ENCODE measurements at places on chromosomes 5 and 9.
A peak's percentile ranks its signal among the peaks of the same experiment; 100 is the strongest.

DNA sequence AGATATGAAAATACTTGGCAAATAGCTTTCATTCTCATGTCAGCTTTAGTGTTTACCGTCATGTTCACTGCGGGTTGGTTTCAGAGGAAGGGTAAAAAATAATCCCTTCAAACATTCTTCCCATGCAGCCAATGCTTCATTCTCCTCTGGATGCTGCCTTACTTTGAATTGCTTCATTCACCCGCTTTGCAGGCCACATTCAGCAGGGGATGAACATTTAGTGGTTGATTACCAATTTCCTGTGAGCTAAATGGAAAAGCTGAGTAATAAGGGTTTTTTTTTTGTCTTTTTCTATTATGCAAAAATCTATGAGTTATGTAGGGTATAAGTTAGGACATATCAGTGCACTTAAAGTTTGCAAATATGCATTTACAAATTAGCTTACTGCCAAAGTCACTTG is 96.3 kb upstream of the MEF2C start:
- DNase-seq = peak; percentile 84

DNA sequence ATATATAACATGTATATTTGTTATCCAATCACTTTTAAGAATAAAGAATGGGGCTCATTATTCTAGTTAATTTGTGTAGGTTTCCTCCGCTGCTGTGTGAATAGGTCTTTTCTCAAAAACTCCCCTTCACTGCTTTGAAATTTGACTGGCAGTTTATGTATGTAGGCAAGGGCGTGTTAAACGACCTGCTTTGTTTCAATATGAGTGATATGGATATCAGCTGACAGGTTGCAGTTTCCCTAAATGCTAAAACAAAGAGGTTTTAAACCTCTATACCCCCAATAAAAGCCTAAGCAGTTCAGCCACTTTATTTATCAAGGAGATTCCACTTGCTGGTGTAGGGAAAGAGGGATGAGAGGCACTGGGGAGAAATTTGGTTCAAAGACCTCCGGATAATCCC is 159.6 kb downstream of the TMEM167A start:
- DNase-seq = no peak

- DNase-seq = no peak
Measured at GRCh38 chr5:156920042-156920860, 42.8 kb downstream of the TIMD4 start.

- no peak for DNase-seq
Measured at GRCh38 chr5:85576666-85577065, 1041.1 kb upstream of the COX7C start.

DNA sequence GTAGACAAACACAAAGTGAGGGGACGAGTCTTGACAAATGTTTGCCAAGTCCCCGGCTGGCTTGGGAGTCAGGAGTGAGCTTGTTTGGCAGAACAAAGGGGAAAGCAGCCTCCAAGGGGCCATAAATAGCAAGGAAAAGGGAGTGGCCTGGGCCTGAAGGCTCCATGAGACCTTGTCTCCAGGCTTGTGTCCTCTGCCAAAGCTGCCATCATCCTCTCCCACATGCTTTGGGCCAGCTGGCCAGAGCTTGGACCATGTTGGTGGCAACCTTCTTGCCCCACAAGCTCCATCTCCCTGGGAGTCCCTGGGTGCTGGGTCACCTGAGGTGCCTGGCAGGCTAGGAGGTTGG is 13.3 kb upstream of the PITX1 start:
- DNase-seq = no peak

GRCh38 chr9:116870566-116870965 is 183.5 kb downstream of the TRIM32 start:
- DNase-seq = no peak

DNA sequence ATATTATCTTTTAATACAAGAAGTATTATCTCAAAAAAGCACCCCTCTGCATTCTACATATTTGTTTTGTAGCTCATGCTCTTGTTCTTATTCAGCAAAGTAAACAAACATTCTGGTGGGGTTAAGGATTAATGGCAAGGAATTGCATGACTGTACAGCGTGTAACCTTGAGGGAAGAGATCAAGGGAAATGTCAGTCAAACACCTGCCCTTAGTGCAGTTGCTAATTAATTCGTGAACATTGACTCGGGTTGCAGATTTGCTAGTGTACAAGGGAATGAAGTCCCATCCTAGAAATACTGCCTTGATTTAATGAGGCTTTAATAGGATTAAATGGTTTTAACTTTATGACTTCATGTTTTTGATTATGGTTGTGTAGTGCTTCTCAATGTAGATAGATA is 1758.1 kb downstream of the MAT2B start:
- DNase-seq = no peak

- DNase-seq = no peak
Measured at GRCh38 chr5:168209997-168210396, 81.4 kb upstream of the WWC1 start.

DNA sequence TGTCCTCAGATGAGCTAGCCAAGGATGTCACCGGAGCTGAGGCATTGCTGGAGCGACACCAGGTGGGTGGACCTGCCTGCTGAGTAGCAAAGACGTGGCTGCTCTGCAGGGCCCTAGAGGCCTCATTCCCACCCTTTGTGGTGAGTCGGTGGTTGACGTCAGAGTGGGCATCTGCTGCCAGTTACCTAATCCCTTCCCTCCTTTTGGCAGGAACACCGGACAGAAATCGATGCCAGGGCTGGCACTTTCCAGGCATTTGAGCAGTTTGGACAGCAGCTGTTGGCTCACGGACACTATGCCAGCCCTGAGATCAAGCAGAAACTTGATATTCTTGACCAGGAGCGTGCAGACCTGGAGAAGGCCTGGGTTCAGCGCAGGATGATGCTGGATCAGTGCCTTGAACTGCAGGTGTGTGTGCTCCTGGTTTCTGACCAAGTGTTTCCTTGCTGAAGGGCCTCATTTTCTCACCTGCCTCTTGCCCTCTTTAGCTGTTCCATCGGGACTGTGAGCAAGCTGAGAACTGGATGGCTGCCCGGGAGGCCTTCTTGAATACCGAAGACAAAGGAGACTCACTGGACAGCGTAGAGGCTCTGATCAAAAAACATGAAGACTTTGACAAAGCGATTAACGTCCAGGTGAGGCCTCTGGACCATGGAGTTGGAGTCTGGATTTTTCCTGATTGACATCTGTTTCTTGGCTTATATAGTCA is 48.9 kb downstream of the DYNC2I2 start:
- no peak for DNase-seq

DNA sequence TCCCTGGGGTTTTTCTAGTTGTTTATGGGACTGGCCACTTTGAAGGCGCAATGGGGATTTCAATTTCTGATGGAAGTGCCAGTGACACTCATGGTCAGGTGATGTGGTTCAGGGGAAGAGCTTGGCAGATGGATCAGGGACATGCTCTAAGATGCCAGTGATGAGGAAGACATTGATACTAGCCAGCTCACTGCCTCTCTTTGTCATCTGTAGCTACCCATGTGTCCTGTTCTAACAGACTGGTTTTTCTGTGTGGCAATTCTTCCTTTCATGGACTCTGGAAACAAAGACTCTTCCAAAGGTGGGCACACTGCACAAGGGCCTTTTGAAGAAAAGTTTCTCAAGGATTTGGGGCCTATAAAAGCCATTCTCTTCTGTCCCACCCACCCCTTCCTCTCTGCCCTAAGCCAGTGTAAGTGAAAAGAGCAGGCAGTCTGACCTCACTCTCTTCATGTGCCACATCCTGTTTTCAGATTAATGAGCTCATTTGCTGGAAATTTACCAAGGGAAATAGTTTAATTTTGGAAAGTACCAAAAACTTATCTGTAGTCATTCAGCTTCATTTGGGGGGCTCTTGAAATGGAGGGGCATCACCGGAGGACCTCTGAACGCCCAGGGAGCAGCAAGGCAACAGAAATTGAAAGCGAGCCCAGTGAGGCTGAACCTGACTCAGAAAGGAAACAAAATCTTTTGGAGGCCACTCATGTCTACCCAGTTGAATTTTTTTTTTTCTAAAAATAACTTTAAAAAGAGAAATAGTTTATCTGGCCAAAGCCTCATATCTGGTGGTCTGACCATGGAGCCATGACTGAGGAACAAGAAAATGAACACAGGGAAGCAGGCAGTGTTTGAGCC is 4.9 kb upstream of the TRAF1 start:
- peak; percentile 75 for DNase-seq

Data from MV-4-11 (cell line).